Mesangial cell (primary cell): ENCODE measurements at places on chromosomes 5 and 9. TPM values are rescaled to one million over a fixed set of nuclear protein-coding genes. Genes with fewer than 3 reads are reported as not detected.

CTNND2 gene
- total RNA-seq, result under 0.01 TPM in 1 of 2 replicates, not detected in the other

UTP15 gene
- total RNA-seq, result 11.0 and 15.0 TPM in 2 replicates

PCDHB10 gene
- total RNA-seq, result 0.16 and 0.89 TPM in 2 replicates

CER1 gene
- total RNA-seq, result not detected in 2 replicates

SPATA31A3 gene
- not detected in 2 replicates for total RNA-seq

ITK gene
- total RNA-seq, result not detected in 2 replicates

MAMDC2 gene
- 12.4 and 18.3 TPM in 2 replicates for total RNA-seq

ARHGEF28 gene
- 32.4 and 59.5 TPM in 2 replicates for total RNA-seq

IL4 gene
- total RNA-seq, result not detected in 2 replicates

UGT3A1 gene
- total RNA-seq, result 0.38 TPM in 1 of 2 replicates, not detected in the other

CAVIN4 gene
- total RNA-seq, result 0.25 and 0.33 TPM in 2 replicates

SHROOM1 gene
- total RNA-seq, result 5.4 and 8.2 TPM in 2 replicates

HAVCR1 gene
- 2.1 and 11.7 TPM in 2 replicates for total RNA-seq

CYLC2 gene
- not detected in 2 replicates for total RNA-seq

ABO gene
- total RNA-seq, result 1.1 TPM in 1 of 2 replicates, not detected in the other

DRD1 gene
- not detected in 2 replicates for total RNA-seq

MED7 gene
- 9.3 and 11.6 TPM in 2 replicates for total RNA-seq

ANKRD20A1 gene
- 0.13 and 0.16 TPM in 2 replicates for total RNA-seq

IL5 gene
- not detected in 2 replicates for total RNA-seq

EGR1 gene
- 8.5 and 11.7 TPM in 2 replicates for total RNA-seq

CYSTM1 gene
- 41.6 and 77.2 TPM in 2 replicates for total RNA-seq

ANKRD34B gene
- 0.33 and 1.5 TPM in 2 replicates for total RNA-seq

SKIC3 gene
- total RNA-seq, result 35.8 and 43.6 TPM in 2 replicates

SPINK7 gene
- not detected in 2 replicates for total RNA-seq

ELAVL2 gene
- 0.25 TPM in 1 of 2 replicates, not detected in the other for total RNA-seq
